T-cell (primary cell): ENCODE measurements at places on chromosomes 3 and 15. TPM values are rescaled to one million over a fixed set of nuclear protein-coding genes. Genes with fewer than 3 reads are reported as not detected.

- no peaks in the 10 kb centered on the region for H3K36me3 ChIP-seq
- no peak for DNase-seq
- H3K27ac ChIP-seq = no peak overlapping the region
- no peak overlapping the region for H3K4me3 ChIP-seq
- no peaks in the 10 kb centered on the region for H3K4me1 ChIP-seq
- H3K27me3 ChIP-seq = no peaks in the 10 kb centered on the region
These were observed 121.5 kb downstream of the SLC9A9 start for GRCh38 chr3:143726727-143727126.

- H3K27ac ChIP-seq = no peak overlapping the region
- H3K4me1 ChIP-seq = no peaks in the 10 kb centered on the region
- no peak for DNase-seq
- H3K27me3 ChIP-seq = no peaks in the 10 kb centered on the region
These were observed 24.2 kb upstream of the ZPLD1 start for GRCh38 chr3:102410616-102411015.

DNA sequence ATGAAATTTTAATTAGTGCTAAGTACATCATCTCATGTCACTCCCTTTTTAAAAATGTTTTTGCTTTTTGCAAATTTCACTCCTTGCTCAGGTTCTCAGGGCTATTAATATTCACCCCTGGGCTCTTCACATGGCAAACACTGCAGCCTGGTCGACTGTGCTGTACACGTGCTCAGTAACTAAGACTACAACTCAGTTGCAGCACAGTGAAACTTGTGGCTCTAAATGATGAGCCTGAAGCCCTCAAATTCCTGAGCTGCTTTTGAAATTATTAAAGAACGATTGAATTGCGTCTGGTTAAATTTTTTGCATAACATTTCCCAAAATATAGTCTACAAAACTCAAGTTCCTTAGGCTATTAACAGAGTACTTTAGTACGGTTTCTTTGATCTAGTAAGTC is 159.3 kb upstream of the C2CD4B start:
- no peaks in the 10 kb centered on the region for H3K4me1 ChIP-seq
- H3K36me3 ChIP-seq = no peaks in the 10 kb centered on the region
- no peak for DNase-seq
- H3K27ac ChIP-seq = no peak overlapping the region
- H3K4me3 ChIP-seq = no peak overlapping the region

Gene PP2D1
- total RNA-seq = not detected

Gene NR1I2
- total RNA-seq = 0.39 TPM

Gene TRPM1
- total RNA-seq = not detected

DNA sequence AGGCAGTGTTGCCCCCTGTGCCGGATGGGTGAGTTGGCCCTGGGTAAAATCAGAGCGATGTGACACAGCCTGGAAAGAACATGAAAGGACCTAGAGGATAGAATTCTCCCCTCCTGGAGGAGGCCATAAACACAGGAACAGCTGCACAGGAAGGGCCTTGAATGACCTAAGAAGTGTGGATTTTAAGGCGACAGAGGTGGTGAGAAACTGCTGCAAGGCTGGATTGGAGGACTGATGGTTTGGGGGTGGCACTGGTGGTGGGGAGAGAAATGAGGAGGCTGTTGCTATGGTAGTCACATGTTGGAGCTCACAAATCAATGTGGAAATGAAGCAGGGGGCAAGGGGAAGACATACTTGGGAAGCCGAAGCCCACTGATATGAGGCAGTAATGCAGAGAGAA is 13.8 kb downstream of the XIRP1 start:
- no peaks in the 10 kb centered on the region for H3K36me3 ChIP-seq

Gene SNTN
- not detected for total RNA-seq

Gene ALCAM
- 3.4 TPM for total RNA-seq

DNA sequence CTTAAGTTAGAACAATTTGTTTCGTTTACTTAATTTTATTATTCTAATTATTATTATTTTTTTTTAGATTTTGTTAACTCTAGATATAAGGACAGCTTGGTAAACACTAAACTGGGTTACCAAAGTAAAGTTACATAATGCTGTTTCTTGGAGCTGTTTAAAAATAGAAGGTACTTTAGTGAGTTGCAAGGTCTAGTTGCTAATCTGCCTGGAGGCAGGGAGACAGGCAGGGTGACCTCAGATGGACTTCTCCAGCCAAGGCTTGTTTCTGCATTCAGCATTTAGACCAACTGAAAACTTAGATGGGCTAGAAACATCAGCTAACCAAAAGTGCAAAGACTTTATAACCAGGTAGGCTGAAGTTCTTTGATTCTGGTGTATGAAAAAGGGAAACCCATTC is 336.4 kb upstream of the GRM7 start:
- no peak for DNase-seq
- H3K27ac ChIP-seq = no peak overlapping the region
- H3K27me3 ChIP-seq = no peaks in the 10 kb centered on the region

Gene ANKRD34C
- total RNA-seq = not detected

- no peaks in the 10 kb centered on the region for H3K4me1 ChIP-seq
- H3K27me3 ChIP-seq = no peaks in the 10 kb centered on the region
- no peak for DNase-seq
- H3K27ac ChIP-seq = no peak overlapping the region
- no peak overlapping the region for H3K4me3 ChIP-seq
- no peaks in the 10 kb centered on the region for H3K36me3 ChIP-seq
These were observed 86.0 kb downstream of the ECT2 start for GRCh38 chr3:172836390-172836997.

DNA sequence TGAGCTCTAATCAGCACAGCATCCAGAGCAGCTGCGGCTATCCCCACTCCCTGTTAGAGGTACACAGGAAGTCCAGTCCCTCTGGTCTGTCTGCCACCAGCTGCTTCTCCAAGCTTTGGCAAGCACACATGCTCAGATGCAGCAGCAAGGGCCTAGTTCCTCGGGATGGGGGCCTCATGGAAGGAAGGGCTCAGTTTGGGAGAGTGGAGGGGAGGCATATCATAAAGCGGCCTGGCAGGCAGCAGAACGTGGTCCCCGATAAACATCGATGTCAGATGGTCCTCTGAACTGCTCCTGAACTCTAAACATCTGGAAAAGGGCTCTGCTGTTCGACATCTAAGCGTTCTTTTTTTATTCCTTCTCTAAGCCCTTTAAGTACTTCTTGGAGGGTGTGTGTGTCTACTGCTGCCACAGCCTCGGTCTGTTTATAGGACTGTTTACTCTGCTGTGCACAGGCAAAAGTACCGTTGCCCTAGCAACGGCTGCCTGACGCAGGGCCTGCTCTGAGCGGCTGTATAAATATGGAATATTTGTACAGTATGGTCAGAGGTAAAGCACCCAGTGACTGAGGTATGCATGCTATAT is 74.6 kb downstream of the PRICKLE2 start:
- no peak overlapping the region for H3K27ac ChIP-seq
- H3K4me1 ChIP-seq = no peaks in the 10 kb centered on the region
- peaks cover 8% of the 10 kb centered on the region for H3K27me3 ChIP-seq

GRCh38 chr3:38519000-38519399 is 22.9 kb downstream of the EXOG start:
- H3K27ac ChIP-seq = peak overlapping the region; percentile 51
- H3K36me3 ChIP-seq = no peaks in the 10 kb centered on the region
- H3K4me3 ChIP-seq = no peak overlapping the region
- no peak for DNase-seq

Gene TMC3
- not detected for total RNA-seq

GRCh38 chr3:53151465-53151864 is 9.5 kb upstream of the PRKCD start:
- no peak overlapping the region for H3K27ac ChIP-seq
- H3K36me3 ChIP-seq = no peaks in the 10 kb centered on the region
- no peak for DNase-seq
- peaks cover 54% of the 10 kb centered on the region for H3K27me3 ChIP-seq

Gene KLHL40
- not detected for total RNA-seq

DNA sequence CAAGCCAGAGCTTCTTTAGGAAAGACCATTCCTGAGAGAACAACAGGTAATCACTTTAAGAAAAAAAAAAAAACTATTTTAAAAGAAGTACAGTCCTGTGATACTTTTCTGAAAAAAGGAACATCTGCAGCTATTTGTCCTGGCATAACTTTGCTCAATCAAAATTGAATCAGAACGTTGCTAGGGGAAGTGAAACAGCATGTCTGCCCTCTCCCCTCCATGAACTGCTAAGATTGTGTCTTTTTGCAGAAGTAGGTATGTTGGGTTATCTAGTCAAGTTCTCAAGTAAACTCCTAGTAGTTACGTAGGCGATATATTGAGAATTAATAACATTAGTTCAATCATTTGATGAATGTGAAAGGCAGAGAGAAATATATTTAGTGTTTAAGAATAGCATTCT is 1013.3 kb downstream of the TUSC7 start:
- DNase-seq = no peak
- H3K27ac ChIP-seq = no peak overlapping the region
- no peaks in the 10 kb centered on the region for H3K27me3 ChIP-seq
- H3K4me3 ChIP-seq = no peak overlapping the region
- no peaks in the 10 kb centered on the region for H3K4me1 ChIP-seq

GRCh38 chr3:195863121-195864061 is 45.0 kb downstream of the TNK2 start:
- peaks cover 23% of the 10 kb centered on the region for H3K36me3 ChIP-seq
- no peak overlapping the region for H3K27ac ChIP-seq

- peak overlapping the region; percentile 83 for H3K27ac ChIP-seq
- DNase-seq = no peak
- H3K27me3 ChIP-seq = no peaks in the 10 kb centered on the region
- H3K36me3 ChIP-seq = peaks cover 24% of the 10 kb centered on the region
- H3K4me3 ChIP-seq = no peak overlapping the region
These were observed 17.3 kb downstream of the PSTPIP1 start for GRCh38 chr15:77012117-77012712.

Gene ERICH6
- not detected for total RNA-seq

- no peaks in the 10 kb centered on the region for H3K4me1 ChIP-seq
- DNase-seq = no peak
- no peak overlapping the region for H3K4me3 ChIP-seq
- no peak overlapping the region for H3K27ac ChIP-seq
- no peaks in the 10 kb centered on the region for H3K27me3 ChIP-seq
These were observed 35.6 kb upstream of the CD96 start for GRCh38 chr3:111506435-111506834.

Gene FXR1
- total RNA-seq = 100 TPM

Gene TM4SF4
- total RNA-seq = 1.1 TPM

DNA sequence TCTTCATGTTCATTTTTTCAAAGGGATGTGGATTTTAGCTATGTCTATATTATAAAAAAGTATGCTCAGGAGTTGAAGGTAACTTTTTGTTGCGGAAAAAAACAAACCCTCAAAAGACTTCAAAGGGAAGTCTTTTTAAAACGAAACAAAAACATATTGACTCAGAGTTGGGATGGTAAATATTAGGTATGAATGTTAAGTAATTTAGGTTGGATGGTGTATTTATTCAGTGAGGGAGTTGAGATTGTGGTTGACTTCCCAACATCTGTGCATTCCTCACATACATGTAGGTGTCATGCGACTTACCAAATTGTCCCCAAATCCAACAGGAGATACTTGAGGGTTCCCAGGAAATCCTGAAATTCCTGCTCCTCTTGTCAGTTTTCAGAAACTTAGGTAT is 32.7 kb upstream of the PLSCR5 start:
- H3K36me3 ChIP-seq = no peaks in the 10 kb centered on the region
- no peaks in the 10 kb centered on the region for H3K4me1 ChIP-seq
- no peak for DNase-seq
- no peak overlapping the region for H3K27ac ChIP-seq
- no peak overlapping the region for H3K4me3 ChIP-seq

DNA sequence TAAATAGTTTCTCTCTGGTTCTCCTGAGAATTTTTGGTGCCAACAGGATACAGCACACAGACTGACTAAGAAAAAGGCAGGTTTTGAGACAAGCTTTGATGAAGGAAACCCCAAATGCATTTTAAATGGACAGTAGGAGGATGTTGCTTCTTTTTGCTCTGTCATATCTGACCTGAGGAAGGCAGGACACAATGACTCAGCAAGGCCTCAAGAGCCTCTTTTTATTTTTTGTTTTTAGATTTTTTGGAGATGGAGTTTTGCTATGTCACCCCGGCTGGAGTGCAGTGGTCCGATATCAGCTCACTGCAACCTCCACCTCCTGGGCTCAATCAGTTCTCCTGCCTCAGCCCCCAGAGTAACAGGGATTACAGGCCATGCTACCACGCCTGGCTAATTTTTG is 16.9 kb upstream of the KNG1 start:
- no peak overlapping the region for H3K4me3 ChIP-seq
- DNase-seq = no peak
- H3K36me3 ChIP-seq = no peaks in the 10 kb centered on the region

Gene TTC21A
- total RNA-seq = 3.5 TPM

Gene PSTPIP1
- total RNA-seq = 231 TPM

DNA sequence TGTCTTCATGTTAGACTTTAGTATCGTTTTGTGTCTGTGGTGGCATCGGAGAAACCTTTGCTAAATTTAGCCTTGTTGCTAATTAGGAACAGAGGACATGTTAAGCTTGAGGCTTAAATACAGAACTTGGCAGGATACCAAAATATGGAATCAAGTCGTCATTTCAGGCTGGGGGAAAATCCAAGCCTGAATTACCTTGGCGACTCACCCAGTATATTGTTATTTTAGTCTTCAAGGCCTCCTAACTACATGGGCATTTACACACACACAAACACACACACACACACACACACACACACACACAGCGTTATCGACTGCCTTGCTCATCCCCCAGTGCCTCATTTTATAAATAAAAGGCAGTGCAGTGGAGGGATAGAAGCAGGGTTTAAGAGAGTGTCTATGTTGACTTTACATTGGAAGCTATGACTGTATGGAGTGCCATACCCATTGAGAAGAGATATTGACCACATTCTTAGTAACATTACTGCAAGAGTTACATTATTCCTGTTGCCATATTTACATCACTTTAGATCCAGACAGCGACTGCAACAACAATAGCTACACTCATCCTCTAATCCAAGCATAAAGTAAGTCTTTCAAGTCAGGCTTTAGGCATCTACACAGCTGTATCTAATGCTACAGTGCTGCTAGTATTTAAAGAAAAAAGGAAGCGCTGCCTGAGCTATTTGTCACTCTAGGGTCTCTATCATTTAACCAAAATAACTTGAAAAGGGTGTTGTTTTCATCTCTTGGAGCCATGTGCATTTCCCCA is 210.8 kb upstream of the SEMA6D start:
- no peaks in the 10 kb centered on the region for H3K36me3 ChIP-seq
- no peak overlapping the region for H3K4me3 ChIP-seq
- H3K4me1 ChIP-seq = no peaks in the 10 kb centered on the region
- DNase-seq = no peak
- no peak overlapping the region for H3K27ac ChIP-seq

Gene DIS3L
- total RNA-seq = 30.2 TPM

DNA sequence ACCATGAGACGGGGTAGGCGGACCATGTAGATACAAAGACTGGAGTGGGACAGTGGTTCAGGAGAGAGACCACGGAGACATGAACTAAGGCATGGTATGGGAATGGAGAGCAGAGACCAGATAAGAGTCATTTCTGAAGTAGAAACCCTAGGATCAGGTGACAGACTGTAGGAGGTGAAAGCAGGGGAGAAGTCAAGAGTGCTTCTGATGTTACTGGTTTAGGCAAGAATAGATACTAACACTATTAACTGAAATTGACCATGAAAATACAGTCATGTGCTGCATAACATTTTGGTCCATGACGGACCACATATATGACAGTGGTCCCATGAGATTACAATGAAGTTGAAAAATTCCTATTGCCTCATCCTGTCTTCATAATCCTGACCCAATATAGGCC is 41.7 kb downstream of the RASGRP1 start:
- peaks cover 8% of the 10 kb centered on the region for H3K4me1 ChIP-seq
- no peak overlapping the region for H3K27ac ChIP-seq
- H3K27me3 ChIP-seq = no peaks in the 10 kb centered on the region
- no peak overlapping the region for H3K4me3 ChIP-seq
- DNase-seq = no peak
